Foreskin keratinocyte (primary cell): ENCODE measurements at places on chromosomes 13 and 19. TPM values are rescaled to one million over a fixed set of nuclear protein-coding genes. Genes with fewer than 3 reads are reported as not detected.

Gene ZIC5
- total RNA-seq, result not detected in 2 replicates

Gene ADGRE2
- 0.63 and 1.4 TPM in 2 replicates for total RNA-seq

Gene CC2D1A
- total RNA-seq, result 28.9 and 29.0 TPM in 2 replicates

Gene SLC17A7
- not detected in 2 replicates for total RNA-seq

Gene TEX29
- not detected in 2 replicates for total RNA-seq

Gene GGACT
- total RNA-seq, result 7.3 and 9.3 TPM in 2 replicates

Gene CYP4F2
- not detected in 2 replicates for total RNA-seq

Gene SGCG
- not detected in 2 replicates for total RNA-seq

Gene SYT5
- 0.32 and 0.34 TPM in 2 replicates for total RNA-seq

Gene NLRP8
- not detected in 2 replicates for total RNA-seq

Gene PLIN4
- total RNA-seq, result 0.65 and 0.71 TPM in 2 replicates

Gene TUBB4A
- not detected in 2 replicates for total RNA-seq

Gene NFKBIB
- total RNA-seq, result 23.2 and 26.6 TPM in 2 replicates

Gene LRRC4B
- total RNA-seq, result not detected in 2 replicates

Gene SYNGR4
- total RNA-seq, result 0.11 TPM in 1 of 2 replicates, not detected in the other

Gene TGFBR3L
- total RNA-seq, result 2.1 and 2.5 TPM in 2 replicates

Gene IZUMO2
- total RNA-seq, result not detected in 2 replicates

Gene ZNF587B
- total RNA-seq, result 22.4 and 26.0 TPM in 2 replicates

Gene CPB2
- total RNA-seq, result not detected in 2 replicates

Gene EFNA2
- not detected in 2 replicates for total RNA-seq
